Urothelium cell line (cell line): ENCODE measurements at places on chromosomes 2 and 18.

DNA sequence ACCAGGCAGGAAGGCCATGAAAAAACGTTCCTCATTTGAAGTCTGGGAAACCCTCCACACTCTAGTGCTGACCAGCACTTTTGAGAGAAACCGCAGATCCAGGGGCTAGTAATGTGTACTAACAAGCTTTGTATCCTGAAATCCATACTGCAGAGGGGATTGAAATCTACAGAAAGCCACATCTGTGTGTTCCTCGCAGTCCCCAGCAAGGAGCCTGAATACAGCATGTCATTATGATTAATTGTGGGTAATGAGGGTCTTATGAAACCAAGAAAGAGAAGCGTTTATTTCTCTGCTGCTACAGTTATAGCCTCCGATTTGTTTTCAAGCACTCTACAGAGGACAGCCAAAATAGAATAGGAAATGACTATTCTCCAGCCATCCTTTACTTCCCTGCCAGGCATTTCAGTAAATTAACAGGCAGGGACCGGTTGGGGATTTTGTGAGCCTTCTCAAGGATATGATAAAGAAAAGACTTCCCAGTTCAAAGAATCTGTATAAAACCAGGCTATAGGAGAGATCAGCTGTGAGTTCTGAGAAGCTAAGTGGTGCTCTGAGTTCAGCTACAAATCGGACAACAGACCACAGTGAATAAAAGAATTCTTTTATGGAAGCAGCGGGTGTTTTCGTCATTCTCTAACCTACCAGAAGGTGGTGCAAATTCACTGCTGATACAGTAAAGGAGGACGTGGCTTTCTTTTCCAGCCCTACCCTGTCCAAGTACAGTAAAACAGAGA lies 133.4 kb downstream of the INSIG2 start:
- DNase-seq, result peak; percentile 76

DNA sequence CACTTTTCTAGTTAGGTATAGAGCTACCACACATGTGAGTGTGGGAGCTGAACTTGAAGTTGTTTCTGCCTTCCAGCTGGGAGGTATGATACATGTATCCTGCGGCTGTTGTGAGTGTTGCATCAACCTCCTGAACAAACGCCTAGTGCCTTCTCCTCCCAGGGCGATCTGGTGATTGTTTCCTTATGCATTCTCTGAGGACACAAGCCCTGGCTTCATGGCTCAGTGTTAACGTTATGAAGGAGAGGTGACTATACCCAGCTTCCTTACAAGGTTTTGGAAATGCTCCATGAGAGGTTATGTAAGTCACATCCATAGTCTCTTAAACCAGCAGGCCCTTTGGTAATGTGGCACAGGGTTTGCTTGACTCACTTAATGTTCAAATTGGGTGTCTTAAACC lies 64.9 kb downstream of the SPRED2 start:
- DNase-seq, result peak; percentile 57

- DNase-seq, result no peak
Measured at GRCh38 chr18:78688249-78688648, 291.4 kb upstream of the SALL3 start.

DNA sequence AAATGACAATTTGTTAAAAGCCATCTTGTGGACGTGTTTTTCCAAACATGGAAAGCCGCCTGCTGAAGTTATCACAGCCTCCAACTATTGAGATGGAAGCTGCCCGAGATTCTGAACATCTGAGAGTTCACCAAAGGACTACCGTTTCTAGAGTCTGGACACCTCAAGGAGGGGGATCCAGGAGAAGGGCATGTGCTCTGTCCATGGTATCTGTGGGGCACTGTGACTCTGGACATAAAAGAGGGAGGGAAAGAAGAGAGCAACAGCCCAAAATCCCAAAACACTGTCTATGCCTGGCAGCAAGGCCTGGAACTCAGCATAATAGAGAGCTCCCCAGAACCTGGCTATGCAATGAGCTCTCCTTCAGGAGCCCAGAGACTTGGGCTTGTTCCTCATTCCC lies 319.9 kb downstream of the EN1 start:
- DNase-seq, result no peak

DNA sequence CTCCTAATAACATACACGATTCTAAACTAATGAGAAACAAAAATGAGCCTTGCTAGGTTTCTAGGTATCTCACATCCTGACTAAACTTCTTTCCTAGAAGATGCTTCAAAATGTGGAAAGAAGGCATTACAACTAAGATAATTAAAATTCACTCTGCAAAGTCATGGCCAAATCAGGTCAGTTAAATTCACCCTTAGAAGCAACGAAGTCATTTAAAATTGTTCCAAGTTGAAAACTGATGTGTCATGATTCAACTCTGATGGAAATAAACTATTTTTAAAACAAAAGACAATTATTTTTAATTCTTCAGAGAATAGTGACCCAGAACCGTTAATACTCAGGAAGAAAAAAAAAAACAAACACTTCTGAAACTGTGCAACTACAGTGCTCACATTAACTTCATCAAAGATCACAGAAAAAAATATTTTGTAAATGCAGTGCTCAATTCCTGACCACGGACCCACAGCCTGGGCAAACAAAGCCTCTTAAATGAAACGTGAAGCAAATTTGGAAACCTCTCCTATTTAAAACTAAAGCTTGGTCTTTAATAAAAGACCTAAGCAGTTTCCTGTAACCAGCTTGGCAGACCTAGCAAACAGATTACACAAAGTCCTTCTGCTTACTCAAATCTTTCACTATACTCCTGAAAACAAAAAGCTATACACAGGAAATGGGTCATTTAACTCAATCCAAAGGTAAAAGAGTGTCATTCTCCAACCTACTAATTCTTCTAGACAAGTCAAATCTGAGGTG lies 39.0 kb downstream of the CHN1 start:
- no peak for DNase-seq

- no peak for DNase-seq
Measured at GRCh38 chr2:1360144-1360543, 53.1 kb upstream of the TPO start.

DNA sequence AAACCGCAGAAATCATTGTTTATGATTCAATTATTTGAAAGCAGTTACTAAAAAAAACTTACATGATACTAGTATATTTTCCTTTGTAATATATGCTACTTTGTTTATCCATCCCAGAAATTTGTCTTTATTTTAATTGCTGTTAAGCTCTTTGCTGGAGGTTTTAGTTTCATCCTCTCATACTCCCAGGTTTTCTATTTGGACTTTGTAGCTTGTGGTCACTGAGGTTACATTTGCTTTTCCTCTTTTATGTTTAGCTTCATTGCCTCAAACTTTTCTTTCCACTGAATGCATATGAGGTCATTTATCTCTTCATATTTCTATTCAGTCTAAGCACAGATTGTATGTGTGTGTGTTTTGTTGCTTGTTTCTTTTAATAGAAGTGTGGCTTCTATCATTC lies 89.9 kb downstream of the ERBB4 start:
- no peak for DNase-seq

GRCh38 chr2:173119069-173119807 lies 43.6 kb downstream of the MAP3K20 start:
- DNase-seq, result no peak

GRCh38 chr18:74013955-74014354 lies 133.7 kb downstream of the FBXO15 start:
- DNase-seq, result peak; percentile 57

- DNase-seq, result no peak
Measured at GRCh38 chr18:58051765-58052460, 7.9 kb downstream of the NEDD4L start.

GRCh38 chr2:26018184-26019055 lies 15.5 kb upstream of the RAB10 start:
- peak; percentile 96 for DNase-seq

GRCh38 chr18:79558933-79559416 lies 120.6 kb upstream of the CTDP1 start:
- no peak for DNase-seq

- DNase-seq, result peak; percentile 23
Measured at GRCh38 chr18:21112543-21113105, 1.0 kb upstream of the ROCK1 start.

DNA sequence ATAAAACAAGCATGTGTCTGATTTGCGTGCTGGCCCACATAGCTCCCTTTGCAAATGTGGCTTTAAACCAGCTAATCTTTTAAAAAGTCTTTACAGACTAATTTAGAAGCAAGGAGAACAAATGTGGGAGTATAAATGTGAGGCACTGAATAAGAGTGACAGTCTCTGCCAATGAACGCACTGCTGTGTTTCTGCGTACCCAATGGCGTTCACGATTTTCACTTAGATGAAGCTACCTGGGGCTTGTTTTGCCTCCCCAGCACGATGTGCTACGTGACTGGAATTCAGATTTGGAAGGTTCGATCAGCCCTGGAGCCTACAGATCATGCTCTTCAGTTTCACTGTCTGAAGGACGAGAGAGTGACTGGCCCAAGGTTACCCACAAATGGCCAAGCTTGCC lies 10.8 kb upstream of the CRACDL start:
- DNase-seq, result no peak
